ENCODE measurements at places on chromosomes 3 and 15.

DNA sequence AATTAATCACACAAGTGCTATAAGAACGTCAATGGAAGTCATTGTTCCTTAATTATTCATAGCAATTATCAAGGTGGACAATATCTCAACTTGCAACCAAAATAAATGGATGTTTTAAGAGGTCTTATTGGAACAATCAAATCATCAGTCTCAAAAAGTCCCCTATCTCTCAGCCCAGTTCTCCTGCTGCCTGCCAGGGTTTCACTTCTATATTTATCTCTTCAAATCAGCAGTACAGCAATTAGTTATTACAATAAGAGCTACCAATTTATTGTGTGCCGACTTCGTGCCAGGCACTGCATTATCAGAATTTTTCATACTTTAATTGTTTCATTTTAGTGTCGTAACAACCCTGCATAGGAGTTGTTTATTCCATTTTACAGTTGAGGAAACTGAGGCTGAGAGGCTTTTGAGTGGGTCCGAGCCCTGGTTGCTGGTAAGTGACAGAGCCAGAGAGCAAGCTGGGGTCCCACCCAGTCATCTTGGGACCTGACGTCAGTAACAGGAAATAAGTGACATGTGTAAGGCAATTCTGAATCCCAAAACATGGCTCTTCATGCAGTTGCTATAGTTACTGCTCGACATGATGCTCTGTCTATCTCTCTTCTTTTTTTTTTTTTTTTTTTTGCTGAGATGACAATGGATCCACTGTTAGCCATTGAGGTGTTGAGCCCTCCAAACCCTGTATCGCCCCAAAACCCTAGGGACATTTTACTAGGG lies 8.8 kb upstream of the KCTD6 start:
- DNase-seq = no peak

GRCh38 chr3:65029130-65029529 lies 341.3 kb upstream of the ADAMTS9 start:
- DNase-seq = no peak

- no peak for DNase-seq
These were observed 4.0 kb downstream of the CRELD1 start for GRCh38 chr3:9937486-9938238.

- DNase-seq = peak; percentile 26
These were observed 266.1 kb downstream of the CGGBP1 start for GRCh38 chr3:87792534-87793336.

- peak; percentile 96 for DNase-seq
These were observed 14.4 kb upstream of the BSN start for GRCh38 chr3:49539659-49540560.

- no peak for DNase-seq
These were observed 181.8 kb downstream of the SSR3 start for GRCh38 chr3:156373095-156373494.

DNA sequence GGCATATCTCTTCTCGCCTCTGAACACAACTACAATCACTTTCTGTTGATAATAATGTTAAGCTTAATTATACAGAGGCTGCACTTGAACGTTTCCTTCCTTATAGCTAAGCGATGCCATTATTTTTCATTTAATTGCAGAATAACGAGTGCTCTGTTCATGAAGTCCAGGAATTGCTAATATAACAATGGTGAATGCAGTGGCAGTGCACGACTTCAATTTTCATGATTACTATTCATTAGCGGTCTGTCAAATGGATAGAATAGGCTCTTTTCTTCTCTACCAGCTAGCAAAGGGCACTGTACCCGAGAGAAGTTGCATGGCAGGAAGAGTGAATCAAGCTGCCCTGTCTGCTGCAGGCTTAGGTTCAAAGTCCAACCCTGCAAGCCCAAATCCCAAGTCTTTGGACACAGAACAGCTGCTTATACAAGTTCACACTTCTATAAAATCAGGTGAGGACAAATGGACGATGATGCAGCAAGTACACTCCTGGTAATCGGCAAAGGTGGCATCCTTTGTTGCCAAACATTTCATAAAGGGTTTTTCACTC lies 75.6 kb downstream of the PDZRN3 start:
- DNase-seq = no peak

DNA sequence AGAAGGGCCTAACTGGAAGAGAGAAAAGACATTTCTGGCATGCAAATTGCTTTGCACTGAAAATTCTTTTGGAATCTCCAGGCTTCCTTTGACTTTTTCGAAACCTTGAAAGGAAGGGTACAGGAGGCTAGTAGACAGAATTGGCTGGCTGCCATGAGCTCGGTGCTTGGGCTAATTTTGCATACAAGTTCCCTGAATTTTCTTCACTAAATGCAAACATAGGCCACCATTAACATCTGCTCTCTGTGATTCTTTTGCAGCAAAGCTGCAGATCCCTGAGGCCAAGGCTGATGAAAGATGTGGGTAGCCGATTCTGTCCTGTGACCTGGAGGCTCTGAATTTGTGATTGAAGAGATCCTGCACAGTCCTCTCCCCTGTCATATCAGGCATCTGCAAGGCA lies 247.8 kb upstream of the MCTP2 start:
- DNase-seq = no peak

GRCh38 chr3:197545571-197545970 lies 10.2 kb downstream of the BDH1 start:
- DNase-seq = no peak

DNA sequence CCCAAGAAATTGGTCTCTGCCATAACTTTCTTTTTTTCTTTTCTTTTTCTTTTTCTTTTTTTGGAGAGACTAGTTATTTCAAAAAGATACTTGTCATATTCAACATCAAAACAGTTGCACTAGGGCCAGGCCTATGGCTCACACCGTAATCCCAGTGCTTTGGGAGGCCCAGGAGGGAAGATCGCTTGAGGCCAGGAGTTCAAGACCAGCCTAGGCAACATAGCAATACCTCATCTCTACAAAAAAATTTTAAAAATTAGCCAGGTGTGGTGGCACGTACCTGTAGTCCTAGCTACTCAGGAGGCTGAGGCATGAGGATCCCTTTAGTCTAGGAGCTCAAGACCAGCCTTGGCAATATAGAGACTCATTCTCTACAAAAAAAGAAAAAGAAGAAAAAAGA lies 49.0 kb upstream of the GNB5 start:
- no peak for DNase-seq

GRCh38 chr3:171116824-171117395 lies 90.4 kb upstream of the SLC2A2 start:
- DNase-seq = no peak

- DNase-seq = no peak
These were observed 29.1 kb upstream of the ELP6 start for GRCh38 chr3:47542471-47543173.

GRCh38 chr3:67361323-67361722 lies 293.1 kb downstream of the SUCLG2 start:
- DNase-seq = no peak

DNA sequence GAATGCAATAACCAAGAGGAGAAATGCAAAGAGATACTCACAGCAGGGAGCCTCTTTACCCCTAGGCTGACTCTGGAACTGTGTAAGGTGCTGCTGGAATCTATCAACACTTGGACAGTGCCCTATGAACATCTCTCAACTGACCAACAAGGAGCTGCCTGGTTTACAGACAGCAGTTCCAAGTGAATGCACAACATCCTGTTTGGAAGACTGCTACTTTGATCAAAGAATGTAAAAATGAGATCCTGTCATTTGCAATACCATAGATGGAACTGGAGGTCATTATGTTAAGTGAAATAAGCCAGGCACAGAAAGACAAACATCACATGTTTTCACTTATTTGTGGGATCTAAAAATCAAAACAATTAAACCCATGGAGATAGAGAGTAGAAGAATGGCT lies 136.3 kb downstream of the IMPG2 start:
- DNase-seq = no peak

DNA sequence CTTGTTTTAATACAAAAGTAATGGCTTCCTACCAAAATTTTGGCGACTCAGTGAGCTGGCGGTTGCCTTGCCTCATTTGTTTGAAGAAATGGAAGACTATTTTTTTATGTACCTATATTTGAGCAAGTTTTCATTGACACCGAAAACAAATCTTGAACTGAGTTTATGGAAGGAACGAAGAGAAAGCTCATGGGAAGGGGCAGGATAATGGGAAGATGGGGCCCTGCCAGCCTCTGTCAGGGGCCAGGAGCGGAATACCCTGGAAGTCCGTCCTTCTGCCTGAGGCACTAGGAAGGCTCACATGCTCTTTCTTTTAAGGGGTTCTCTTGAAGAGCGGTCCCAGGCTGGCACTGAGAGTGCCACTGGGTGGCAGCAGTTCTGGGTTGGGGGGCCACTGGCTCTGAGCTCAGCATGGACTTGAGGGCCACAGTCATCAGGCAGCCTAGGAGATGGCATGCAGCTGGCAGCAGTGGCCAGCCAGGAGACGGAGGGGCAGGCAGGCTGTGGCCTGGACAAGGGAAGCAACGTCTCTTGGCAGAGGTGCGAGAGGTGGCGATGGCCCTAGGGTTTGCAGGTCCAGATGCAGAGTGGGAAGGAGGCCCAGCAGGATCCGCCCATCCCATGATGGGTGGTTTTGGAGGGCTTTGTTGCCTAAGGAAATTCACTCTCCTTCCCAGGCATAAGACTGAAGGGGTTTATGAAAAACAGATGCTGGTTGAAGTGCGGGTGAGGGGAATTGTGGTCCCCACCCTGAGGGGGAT lies 41.6 kb downstream of the ISG20 start:
- DNase-seq = no peak

- no peak for DNase-seq
These were observed 3.0 kb downstream of the RAB6B start for GRCh38 chr3:133892541-133893231.

DNA sequence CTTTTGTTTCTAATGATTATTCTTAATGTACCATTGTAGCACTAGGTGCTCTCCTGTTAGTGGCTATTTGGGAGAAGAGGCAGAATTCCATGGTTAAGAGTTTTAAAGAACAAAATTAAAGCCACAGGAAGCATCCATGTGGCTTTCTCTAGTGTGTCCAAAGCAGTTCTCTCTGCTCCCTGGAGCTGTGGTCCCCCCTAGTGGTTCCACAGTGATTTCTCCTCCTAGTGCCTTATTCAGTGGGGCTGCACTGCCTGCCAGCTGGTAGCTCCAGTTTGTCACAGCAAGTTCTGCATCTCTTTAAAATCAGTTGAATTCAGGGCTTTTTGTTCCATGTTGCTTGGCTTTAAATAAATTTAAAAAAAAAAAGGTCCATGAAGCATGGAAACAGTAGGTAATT lies 39.6 kb upstream of the FAM98B start:
- peak; percentile 64 for DNase-seq

- peak; percentile 62 for DNase-seq
These were observed 49.8 kb downstream of the ST3GAL6 start for GRCh38 chr3:98812851-98813374.

GRCh38 chr3:194168994-194169393 lies 33.0 kb downstream of the HES1 start:
- DNase-seq = no peak

GRCh38 chr15:67944010-67944641 lies 104.3 kb upstream of the RNU6-1 start:
- no peak for DNase-seq

- no peak for DNase-seq
These were observed 82.1 kb downstream of the ATP2B2 start for GRCh38 chr3:10423171-10423882.

DNA sequence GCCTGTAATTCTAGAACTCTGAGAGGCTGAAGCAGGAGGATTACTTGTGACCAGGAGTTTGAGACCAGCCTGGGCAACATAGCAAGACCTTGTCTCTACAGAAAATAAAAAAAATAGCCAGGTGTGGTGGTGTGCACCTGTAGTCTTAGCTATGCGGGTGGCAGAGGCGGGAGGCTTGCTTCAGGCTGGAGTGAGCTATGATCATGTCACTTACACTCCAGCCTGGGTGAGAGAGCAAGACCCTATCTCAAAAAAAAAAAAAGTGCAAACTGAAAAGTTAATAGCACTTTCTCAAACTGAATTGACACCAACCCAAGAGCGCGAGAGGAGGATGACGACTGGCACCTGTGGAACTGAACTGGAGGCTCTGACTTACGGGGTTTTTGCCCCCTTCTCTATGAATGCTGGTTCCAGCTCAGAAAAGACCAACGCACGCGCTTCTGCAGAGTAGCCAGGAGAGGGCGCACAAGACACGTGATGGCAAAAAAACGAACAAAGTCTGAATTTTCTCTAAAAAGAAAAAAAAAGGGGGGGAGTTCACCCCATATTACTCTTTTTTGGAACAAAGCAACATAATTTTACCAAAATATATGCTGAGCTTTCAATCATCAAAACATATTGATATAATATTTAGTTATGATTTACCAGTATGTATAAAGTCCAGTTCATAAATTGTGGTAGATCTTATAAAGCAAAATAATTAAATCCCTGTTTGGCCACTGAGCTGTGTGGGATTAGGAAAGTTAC lies 23.7 kb downstream of the CFAP92 start:
- DNase-seq = peak; percentile 70

DNA sequence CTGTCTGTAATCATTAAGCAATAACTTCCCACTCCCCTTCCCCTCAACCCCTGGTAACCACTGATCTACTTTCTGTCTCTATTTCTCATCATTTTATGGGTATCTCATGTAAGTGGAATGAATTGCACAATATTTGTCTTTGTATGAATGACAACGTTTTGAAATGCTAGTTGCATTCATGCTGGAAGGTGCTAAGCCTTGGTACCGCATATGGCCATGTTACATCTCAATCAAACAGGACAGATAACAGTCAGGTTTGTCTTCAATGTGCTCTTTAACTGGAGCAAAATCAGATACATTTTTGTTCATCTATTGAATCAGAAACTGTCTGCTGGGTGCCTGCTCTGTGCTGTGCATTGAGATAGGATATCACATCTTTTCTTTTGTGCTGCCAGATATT lies 134.2 kb downstream of the AGBL1 start:
- DNase-seq = no peak

- no peak for DNase-seq
These were observed 10.3 kb upstream of the DNAJC13 start for GRCh38 chr3:132407025-132407424.

- DNase-seq = no peak
These were observed 16.4 kb downstream of the SLCO2A1 start for GRCh38 chr3:134013280-134013679.

DNA sequence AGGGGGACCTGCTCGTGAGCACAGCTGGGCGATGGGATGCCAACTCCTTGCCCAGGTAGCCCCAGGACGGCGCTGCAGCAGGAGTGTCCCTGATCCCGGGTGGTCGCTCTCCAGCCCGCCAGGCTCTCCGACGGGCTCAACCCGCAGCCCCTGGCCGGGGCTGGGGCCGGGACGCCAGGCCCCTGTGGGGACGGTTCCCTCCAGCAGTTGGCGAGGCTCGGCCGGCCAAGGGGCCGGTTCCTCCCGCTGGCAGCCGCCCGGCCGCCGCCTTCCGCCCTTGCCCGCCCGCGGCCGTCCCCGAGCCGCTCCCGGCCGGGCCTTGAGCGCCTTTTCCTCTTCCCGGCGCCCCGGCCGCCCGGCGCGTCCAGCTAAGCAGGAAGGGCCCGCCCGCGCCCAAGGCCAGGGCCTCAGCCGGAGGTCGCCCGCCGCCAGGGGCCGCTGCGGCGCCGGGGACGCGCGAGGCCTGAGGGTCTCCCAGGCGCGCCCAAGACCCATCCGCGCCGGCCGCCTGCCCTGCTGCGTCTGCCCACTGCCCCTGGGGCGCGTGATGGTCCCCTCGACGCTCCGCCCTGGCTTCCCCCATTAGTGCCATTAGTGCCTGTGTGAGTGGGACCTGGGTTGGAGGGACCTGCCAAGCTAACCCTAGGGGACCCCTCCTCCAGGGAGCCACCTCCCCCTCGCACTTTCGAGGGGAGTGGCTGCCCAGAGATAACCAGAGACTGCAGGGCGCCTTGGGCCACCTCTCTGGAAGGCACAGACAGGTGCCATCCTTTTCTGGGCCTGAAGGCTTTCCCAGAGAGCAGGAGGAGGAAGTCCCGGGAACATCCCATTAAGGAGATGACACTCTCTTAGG lies 106.4 kb downstream of the FBLN2 start:
- DNase-seq = peak; percentile 64

GRCh38 chr3:156825795-156826143 lies 384 bp upstream of the LEKR1 start:
- no peak for DNase-seq
